ENCODE measurements at places on chromosomes 3 and 15. TPM values are rescaled to one million over a fixed set of nuclear protein-coding genes. Genes with fewer than 3 reads are reported as not detected.
A peak's percentile ranks its signal among the peaks of the same experiment; 100 is the strongest.

DNA sequence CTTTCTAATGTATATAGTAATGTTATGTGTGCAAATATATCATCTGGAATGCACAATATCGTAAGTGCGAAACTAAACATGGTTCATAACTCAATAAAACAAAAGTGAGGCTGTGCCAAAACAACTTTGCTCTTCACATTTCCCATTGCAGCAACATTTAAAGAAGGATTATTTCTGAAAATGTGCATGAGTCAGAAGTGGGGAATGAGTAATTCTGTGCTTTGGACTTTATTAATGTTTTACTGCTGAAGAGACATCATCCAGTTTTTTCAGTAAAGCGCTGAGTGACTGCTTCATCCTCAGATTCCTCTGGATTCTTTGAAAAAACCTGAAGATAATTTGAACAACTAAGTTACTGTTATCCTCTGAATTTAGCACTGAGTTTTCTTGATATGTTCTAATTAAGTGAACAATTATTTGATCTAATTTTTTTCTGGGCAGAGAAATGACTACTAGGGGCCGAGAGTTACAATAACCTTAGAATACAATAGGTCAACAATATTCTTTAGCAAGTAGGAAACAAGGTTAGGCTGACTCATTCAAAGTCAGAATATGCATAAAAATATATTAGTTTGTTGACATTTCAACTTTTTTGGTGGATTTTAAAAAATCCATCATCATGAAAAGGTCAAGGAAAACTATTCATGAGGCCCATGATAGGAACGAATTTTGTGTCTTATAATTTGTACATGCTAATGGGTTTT, 20.0 kb upstream of the PLCL2 start:
- peak; percentile 4 for DNase-seq
- H3K27me3 ChIP-seq, result peaks cover 10% of the 10 kb centered on the region
- no peak overlapping the region for H3K4me3 ChIP-seq
- H3K36me3 ChIP-seq, result no peaks in the 10 kb centered on the region
- H3K27ac ChIP-seq, result no peak overlapping the region
- H3K4me1 ChIP-seq, result no peaks in the 10 kb centered on the region

ROBO2 gene
- 17.5 TPM for total RNA-seq

TMEM42 gene
- total RNA-seq, result 8.8 TPM

GRCh38 chr3:184825121-184825820, 13.3 kb downstream of the VPS8 start:
- DNase-seq, result no peak
- no peak overlapping the region for H3K4me3 ChIP-seq
- no peaks in the 10 kb centered on the region for H3K36me3 ChIP-seq
- H3K27me3 ChIP-seq, result no peaks in the 10 kb centered on the region
- no peak overlapping the region for H3K27ac ChIP-seq

GRCh38 chr3:126918355-126918821, 64.5 kb upstream of the PLXNA1 start:
- peaks cover 17% of the 10 kb centered on the region for H3K4me1 ChIP-seq
- no peak for DNase-seq
- H3K27me3 ChIP-seq, result no peaks in the 10 kb centered on the region
- no peak overlapping the region for H3K27ac ChIP-seq
- no peak overlapping the region for H3K4me3 ChIP-seq

Data from A673 (cell line).